ENCODE measurements at places on chromosomes 16 and 17. TPM values are rescaled to one million over a fixed set of nuclear protein-coding genes. Genes with fewer than 3 reads are reported as not detected.
A peak's percentile ranks its signal among the peaks of the same experiment; 100 is the strongest.

- DNase-seq = no peak
- H3K4me3 ChIP-seq = no peak overlapping the region
- H3K4me1 ChIP-seq = no peaks in the 10 kb centered on the region
- H3K27me3 ChIP-seq = no peaks in the 10 kb centered on the region
Observed at GRCh38 chr17:30780343-30780742, 44.1 kb downstream of the CRLF3 start.

- H3K27ac ChIP-seq = peak overlapping the region; percentile 93
- no peak for DNase-seq
- H3K4me1 ChIP-seq = peaks cover 58% of the 10 kb centered on the region
- H3K4me3 ChIP-seq = no peak overlapping the region
- no peaks in the 10 kb centered on the region for H3K36me3 ChIP-seq
- no peaks in the 10 kb centered on the region for H3K27me3 ChIP-seq
Observed at GRCh38 chr16:87375426-87376135, 8.0 kb downstream of the FBXO31 start.

KRT39 gene
- not detected for total RNA-seq

SP6 gene
- total RNA-seq = 0.32 TPM

DNA sequence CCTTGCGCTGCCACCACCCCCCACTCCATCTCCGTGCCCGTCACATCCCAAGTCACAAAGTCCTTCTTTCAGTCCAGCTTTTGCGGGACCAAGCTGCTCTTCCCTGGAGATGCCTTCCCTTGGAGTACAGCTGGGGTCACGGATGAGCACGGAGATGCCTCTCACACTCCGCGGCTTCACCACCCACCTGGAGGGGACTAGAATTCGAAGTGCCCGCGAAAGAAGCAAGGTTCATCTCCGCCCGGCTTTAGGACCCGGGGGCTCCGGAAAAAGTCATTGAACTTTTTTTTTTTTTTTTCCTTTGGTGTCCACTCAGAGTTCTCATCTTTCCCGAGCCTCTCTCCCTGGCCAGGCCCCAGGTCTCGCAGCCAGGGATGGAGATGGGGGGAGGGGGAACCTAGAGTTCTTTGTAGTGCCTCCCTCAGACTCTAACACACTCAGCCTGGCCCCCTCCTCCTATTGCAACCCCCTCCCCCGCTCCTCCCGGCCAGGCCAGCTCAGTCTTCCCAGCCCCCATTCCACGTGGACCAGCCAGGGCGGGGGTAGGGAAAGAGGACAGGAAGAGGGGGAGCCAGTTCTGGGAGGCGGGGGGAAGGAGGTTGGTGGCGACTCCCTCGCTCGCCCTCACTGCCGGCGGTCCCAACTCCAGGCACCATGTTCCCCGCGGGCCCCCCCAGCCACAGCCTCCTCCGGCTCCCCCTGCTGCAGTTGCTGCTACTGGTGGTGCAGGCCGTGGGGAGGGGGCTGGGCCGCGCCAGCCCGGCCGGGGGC is at the start of gene FKBP10:
Gene FKBP10 (plus strand): TSS at position 624 of the 771 bp plus-strand sequence. CDS start 31 bp downstream, at position 655.
- DNase-seq = peak; percentile 77
- peak within 1 kb of the TSS; percentile 67 for H3K4me3 ChIP-seq
- H3K27ac ChIP-seq = peak within 1 kb of the TSS; percentile 55
- H3K36me3 ChIP-seq = no peaks in the 10 kb centered on the region

DNA sequence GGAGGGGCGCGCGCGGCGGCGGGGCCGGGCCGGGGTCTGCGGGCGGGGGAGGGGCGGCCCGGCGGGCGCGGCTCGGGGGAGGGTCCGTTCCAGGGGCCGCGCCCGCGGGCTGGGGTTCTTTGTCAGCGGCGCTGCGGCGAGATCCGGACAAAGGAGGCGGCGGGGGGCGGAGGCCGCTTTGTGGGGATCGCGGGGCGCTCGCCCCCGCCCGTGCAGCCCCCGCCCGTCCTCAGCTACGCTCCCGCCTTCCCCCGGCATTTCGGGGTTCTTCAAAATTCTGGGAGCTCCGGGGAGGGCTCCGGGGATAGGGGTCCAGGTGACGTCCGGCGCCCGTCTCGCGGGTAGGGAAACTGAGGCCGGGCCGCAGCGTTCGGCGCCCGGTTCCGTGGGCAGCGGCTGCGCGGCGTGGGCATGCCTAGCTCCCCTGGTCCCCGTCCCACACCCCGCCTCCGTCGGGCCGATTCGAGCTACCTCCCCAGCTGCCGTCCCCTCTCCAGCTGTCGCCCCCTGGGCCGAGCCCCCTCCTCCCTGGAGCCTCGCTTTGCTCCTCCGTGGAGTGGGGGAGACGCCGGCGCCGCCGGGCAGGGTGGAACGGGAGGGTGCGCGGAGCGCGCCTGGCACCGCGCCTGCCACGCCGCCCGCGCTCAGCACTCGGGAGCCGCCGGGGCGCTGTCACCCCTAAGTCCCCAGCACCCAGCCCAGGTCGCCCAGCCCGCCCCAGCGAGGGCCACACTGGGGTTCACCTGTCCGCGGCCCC is 546 bp downstream of the SNN start:
- H3K4me1 ChIP-seq = peaks cover 24% of the 10 kb centered on the region
- H3K4me3 ChIP-seq = peak overlapping the region; percentile 100
- no peak for DNase-seq
- peak overlapping the region; percentile 47 for H3K27ac ChIP-seq

GRCh38 chr17:31517524-31517923 is 126.0 kb downstream of the RAB11FIP4 start:
- H3K4me1 ChIP-seq = no peaks in the 10 kb centered on the region
- no peak overlapping the region for H3K27ac ChIP-seq
- DNase-seq = no peak
- H3K4me3 ChIP-seq = no peak overlapping the region
- no peaks in the 10 kb centered on the region for H3K36me3 ChIP-seq
- no peaks in the 10 kb centered on the region for H3K27me3 ChIP-seq

GRCh38 chr17:70320673-70321345 is 151.5 kb downstream of the KCNJ2 start:
- no peak overlapping the region for H3K27ac ChIP-seq
- H3K27me3 ChIP-seq = no peaks in the 10 kb centered on the region
- H3K4me3 ChIP-seq = no peak overlapping the region
- no peak for DNase-seq
- H3K36me3 ChIP-seq = no peaks in the 10 kb centered on the region
- no peaks in the 10 kb centered on the region for H3K4me1 ChIP-seq

GRCh38 chr17:66775881-66776400 is 59.0 kb upstream of the CACNG5 start:
- peaks cover 5% of the 10 kb centered on the region for H3K36me3 ChIP-seq
- no peaks in the 10 kb centered on the region for H3K4me1 ChIP-seq
- H3K27me3 ChIP-seq = no peaks in the 10 kb centered on the region
- DNase-seq = no peak
